Upper lobe of left lung (tissue), 6 donors: ENCODE measurements at places on chromosomes 13 and 19. TPM values are rescaled to one million over a fixed set of nuclear protein-coding genes. Genes with fewer than 3 reads are reported as not detected.

PNMA8A gene
- 2.2 TPM for total RNA-seq

C19orf47 gene
- total RNA-seq = 17.8 TPM

TMEM272 gene
- 0.44 TPM for total RNA-seq

PLVAP gene
- total RNA-seq = 103 TPM

ZNF324B gene
- total RNA-seq = 8.2 TPM

SELENOV gene
- not detected for total RNA-seq

PSG6 gene
- not detected for total RNA-seq

AMER2 gene
- total RNA-seq = not detected

- no peak for DNase-seq
Observed at GRCh38 chr13:100140441-100140840, 51.5 kb downstream of the PCCA start.

DNA sequence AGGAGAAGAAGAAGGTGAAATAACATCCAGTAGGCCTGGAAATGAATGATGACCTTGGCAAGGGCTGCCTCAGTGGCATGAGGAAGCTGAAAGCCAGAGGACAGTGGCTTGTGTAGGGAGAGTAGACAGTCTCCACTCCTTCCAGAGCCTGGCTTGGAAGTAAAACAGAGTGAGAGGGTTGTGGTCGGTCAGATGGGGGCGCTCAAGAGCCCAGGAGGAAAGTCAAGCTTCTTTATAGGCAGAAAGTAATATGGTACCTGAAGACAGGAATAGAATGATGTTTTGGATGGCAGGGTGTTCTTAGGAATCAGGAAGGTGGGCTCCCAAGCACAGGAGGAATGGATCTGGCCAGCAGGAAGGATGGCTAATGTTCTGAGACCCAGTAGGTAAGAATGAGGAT, 75.1 kb upstream of the TSC22D1 start:
- no peak for DNase-seq

DNA sequence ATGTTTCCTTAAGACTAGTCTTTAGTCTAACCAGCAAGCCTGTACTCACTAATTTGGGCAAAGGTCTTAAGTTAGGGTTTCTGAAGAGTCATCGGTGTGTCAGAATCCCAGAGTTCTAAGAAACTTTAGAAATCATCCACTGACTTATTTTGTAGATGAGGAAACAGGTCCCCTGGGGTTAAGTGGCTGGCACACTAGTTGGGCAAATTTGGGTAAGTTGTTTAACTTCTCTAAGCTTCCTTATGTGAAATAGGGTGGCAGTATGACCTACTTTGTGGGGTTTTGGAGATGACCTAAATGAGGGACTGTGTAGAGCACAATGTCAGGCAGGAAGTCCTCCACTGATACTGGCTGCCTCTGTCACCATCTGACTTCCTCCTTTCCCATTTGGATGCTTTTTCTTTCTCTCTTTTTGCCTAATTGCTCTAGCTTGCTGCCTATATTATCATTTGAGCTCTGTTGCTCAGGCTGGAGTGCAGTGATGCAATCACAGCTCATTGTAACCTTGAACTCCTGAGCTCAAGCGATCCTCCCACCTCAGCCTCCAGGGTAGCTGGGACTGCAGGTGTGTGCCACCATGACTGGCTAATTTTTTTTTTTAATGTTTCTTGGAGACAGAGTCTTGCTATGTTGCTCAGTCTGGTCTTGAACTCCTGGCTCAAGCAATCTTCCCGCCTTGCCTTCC, 2.3 kb downstream of the ADGRE3 start:
- DNase-seq = peak; percentile 24

DNA sequence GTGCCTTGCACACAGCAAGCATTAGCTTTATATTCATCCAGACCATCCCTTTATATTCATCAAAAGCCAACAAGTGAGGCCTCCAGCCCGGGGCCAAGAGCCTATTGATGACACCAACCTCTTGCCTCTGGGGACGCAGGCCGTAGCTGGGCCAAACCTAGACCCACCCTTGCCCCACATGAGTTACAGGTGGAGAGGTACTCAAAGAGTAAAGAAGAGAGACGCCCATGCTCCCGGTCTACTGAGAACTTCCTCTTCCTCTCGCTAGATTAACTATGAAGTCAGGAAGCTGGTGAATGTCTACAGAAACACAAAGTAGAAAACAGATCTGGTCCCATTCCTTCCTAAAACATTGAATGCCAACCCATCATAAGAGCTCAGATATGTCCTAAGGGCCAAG, 3.8 kb upstream of the MLNR start:
- no peak for DNase-seq

GRCh38 chr13:29304148-29304547, 291.3 kb downstream of the SLC7A1 start:
- no peak for DNase-seq

GRCh38 chr19:38304866-38305429, 897 bp downstream of the C19orf33 start:
- peak; percentile 94 for DNase-seq

- no peak for DNase-seq
Observed at GRCh38 chr13:51636349-51636890, 52.2 kb downstream of the WDFY2 start.

- DNase-seq = no peak
Observed at GRCh38 chr19:27776524-27776923, 1436.4 kb downstream of the UQCRFS1 start.

- no peak for DNase-seq
Observed at GRCh38 chr19:40217934-40218890, at the start of gene TTC9B. Gene TTC9B (minus strand): TSS chr19:40218384. CDS start chr19:40218381, 3 bp downstream.

- no peak for DNase-seq
Observed at GRCh38 chr13:53088871-53089270, 60.3 kb downstream of the OLFM4 start.

GRCh38 chr13:108760541-108760940, 131.1 kb downstream of the MYO16 start:
- no peak for DNase-seq

- DNase-seq = no peak
Observed at GRCh38 chr19:28968721-28969120, 244.2 kb downstream of the UQCRFS1 start.

GRCh38 chr19:8512115-8512967, 1.6 kb downstream of the ZNF414 start:
- no peak for DNase-seq

DNA sequence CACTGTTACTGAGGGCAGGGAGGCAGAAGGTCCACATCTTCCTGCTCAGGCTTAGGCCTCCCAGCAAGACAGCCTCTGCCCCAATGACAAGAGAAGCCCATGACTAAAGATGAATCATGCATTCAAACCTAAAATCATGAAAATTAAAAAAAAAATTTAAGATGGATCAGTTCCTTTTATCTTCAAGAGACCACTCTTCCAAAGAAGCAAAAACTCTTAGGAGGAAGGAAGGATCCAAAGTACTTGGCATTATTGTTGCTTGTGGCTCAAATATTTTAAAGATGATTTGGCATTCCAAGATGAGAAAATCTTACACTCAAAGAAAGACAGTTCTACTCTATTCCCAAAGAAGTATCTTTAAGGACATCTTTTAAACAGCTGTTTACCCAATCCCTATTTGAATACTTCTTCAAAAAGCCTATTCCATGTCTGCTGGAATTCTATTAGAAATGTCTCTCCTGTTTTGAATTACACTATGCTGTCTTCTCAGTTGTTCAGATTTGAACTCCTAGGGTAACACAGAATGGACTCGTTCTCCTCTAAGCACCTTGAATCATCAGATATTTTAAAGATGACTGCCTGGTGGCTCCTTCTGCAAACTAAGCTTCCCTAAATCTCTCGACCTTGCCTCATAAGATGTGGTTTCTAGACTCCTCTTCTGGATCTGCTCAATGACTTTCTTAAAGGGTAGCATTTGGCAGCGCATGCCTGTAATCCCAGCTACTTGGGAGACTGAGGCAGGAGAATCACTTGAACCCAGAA, 7.0 kb downstream of the SERP2 start:
- no peak for DNase-seq

GRCh38 chr13:54687173-54687572, 1658.6 kb downstream of the OLFM4 start:
- DNase-seq = no peak

DNA sequence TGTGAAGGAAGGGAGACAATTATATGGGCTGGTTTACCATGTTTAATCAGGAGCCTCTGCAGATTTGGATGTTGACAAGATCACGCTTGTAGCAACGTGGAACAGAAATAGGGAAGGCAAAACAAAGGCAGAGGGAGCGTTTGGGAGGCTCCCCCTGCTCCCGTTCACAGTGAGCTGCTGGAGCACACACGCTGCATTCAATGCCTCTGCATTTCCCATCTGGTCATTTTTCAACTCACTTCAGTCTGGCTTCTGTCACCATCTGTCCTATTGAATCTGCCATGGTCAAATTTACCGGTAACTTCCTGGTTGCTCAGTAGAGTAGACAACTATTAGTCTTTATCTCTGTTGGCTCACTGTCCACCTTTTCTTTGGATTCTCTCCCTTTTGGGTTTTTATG, 91.0 kb downstream of the NHLRC3 start:
- no peak for DNase-seq

GRCh38 chr13:113151745-113152690, 6.4 kb upstream of the PROZ start:
- DNase-seq = no peak

DNA sequence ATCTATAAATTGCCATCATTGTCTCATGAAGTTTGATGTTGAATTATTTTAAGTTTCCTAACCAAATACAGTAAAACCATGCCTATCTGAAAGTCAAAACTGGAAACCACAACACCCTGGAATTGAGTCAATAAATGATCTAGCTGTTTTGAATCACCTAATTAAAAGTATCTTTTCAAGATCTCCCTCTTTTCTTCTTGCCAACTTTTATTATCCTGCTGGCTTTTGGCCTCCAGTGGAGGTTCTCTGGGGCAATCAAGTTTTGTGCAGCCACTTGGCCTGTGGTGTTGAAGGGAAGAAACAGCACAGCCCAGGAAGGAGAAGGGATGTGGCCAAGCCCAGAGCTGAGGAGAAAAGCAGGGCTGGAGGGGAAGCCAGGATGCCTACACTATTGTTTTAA, 255.4 kb downstream of the COG6 start:
- no peak for DNase-seq

DNA sequence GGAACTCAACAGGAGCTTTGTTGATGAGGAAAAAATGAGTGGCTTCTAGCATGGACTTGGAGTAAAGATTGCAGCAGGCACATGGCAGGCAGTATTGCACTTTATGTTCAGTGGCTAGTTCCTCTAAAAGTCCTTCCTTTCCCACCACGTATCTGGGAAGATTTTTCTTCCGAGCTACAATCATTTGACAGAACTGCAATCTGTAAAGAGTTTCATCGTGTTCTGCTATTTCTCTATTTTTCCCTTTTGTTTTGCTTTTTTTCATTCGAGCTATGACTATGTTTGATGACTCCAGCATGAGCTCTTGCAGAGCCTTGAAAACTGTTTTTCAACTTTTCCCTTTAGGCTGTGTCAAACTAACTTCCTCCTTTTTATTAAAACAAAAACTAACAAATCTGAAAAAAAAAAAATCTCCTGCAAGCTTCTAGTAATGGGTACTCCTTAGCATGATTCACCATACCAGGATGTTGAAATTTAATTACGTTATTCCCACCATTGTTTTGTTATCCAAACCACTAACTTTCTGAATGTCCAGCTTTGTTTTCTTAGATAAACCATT, 12.3 kb downstream of the CLDN10 start:
- DNase-seq = no peak
